ENCODE measurements at places on chromosomes 11 and 22. TPM values are rescaled to one million over a fixed set of nuclear protein-coding genes. Genes with fewer than 3 reads are reported as not detected.

DNA sequence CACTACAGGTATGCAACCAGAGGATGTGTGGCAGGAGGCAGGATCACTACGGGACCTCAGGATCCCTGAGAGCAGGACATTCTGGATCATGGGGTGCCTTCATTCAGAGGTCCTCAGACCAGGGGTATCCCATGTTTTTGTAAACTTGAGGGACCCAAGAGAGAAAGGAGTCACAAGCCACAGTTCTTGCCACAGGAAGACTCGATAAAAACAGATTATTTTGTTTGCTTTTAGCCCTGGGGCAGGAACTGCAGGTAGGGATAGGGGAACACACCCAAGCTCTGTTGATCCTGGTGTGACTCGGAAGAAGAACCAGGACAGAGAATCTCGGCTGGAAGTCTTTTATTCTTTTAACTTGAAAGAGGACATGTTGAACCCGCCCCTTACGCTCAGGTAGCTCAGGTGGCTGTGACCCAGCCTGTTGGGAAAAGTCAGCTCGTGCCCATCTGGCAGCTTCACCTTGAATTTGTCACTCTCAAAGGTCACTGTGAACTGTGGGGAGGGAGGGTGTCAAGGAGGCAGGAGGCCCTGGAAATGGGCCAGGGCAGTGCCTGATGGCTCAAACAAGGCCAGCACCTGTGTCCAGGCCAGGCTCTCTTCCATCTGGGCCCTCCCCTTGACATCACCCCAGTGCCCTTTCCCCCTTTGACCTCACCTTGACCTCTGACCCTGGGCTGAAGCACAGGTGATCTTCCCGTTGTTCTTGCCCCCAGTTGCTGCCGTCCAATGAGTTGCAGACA lies 9.8 kb downstream of the LGALS2 start:
- H3K27ac ChIP-seq = no peak overlapping the region
- DNase-seq = no peak
- H3K27me3 ChIP-seq = no peaks in the 10 kb centered on the region
- no peaks in the 10 kb centered on the region for H3K36me3 ChIP-seq

Gene CD248
- total RNA-seq = 0.15 TPM

DNA sequence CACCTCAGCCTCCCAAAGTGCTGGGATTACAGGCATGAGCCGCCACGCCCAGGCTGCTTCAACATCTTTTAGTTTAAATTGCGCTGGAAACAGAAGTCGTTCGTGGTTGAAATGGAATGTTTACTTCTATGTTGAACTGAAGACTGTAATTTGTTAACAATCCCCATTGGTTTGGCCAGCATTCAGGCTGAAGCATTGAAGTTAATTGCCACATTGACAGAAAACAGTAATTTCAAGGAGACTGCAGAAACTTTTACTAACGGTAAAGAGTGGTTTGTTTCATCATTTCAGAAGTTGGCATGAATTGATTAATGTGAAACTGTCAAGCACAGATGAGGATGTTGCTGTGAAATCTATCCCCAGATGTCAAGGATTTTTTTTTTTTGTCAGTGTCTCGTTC lies 14.2 kb downstream of the AP5B1 start:
- H3K36me3 ChIP-seq = no peaks in the 10 kb centered on the region
- DNase-seq = no peak
- H3K4me3 ChIP-seq = no peak overlapping the region
- no peaks in the 10 kb centered on the region for H3K4me1 ChIP-seq

Gene POU2AF2
- not detected for total RNA-seq

Gene TSSK2
- not detected for total RNA-seq

GRCh38 chr11:22130462-22131053 lies 62.3 kb upstream of the ANO5 start:
- no peaks in the 10 kb centered on the region for H3K36me3 ChIP-seq
- DNase-seq = no peak
- no peak overlapping the region for H3K4me3 ChIP-seq
- H3K27me3 ChIP-seq = no peaks in the 10 kb centered on the region
- H3K27ac ChIP-seq = no peak overlapping the region

All from Panc1 (cell line).